ENCODE measurements at places on chromosomes 6 and 20. TPM values are rescaled to one million over a fixed set of nuclear protein-coding genes. Genes with fewer than 3 reads are reported as not detected.

Gene FBXO30
- 17.4 TPM for total RNA-seq

DNA sequence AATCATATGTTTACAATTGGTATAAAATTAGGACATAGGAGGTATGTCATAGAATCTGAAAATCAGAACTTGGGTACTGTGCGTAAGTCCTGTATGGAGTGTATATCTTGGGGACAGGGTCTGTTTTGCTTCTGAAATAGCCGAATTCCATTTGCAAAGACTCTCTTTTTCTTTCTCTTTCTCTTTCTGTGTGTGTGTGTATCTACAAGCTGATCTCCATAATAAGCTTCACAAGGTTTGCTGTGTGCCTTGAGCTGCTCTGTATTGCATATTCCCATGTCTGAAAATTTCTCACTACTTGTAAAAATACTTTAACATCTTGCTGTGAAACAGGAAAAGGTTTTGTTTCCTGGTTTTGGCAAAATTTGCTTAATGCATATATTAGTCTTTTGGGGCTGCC is 29.5 kb downstream of the STX11 start:
- DNase-seq = no peak

Gene EMILIN3
- 2.3 TPM for total RNA-seq

DNA sequence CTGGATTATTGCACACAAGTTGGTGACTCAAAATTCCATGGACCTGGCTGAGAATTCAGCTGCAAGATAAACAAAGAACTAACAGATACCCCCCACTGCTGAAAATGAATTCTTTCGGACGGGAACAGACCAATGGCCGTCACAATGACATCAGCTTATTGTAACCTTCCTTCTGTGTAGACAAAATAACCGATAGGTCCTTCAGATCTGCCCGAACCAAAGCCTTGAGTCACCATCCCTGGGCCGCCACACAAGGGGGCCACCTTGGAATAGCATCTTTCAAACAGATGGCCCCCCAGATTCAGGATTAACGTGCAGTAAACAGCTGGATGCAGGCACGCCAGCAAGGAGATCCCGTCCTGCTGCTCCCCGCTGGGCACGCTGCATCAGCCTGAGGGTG is 214.0 kb upstream of the EXOC2 start:
- DNase-seq = no peak

Gene GGT7
- total RNA-seq = 11.8 TPM

- DNase-seq = no peak
Observed at GRCh38 chr6:114537977-114538376, 195.2 kb upstream of the HS3ST5 start.

GRCh38 chr20:46132705-46133120 is 14.6 kb downstream of the CD40 start:
- DNase-seq = peak; percentile 92

Gene FABP7
- not detected for total RNA-seq

DNA sequence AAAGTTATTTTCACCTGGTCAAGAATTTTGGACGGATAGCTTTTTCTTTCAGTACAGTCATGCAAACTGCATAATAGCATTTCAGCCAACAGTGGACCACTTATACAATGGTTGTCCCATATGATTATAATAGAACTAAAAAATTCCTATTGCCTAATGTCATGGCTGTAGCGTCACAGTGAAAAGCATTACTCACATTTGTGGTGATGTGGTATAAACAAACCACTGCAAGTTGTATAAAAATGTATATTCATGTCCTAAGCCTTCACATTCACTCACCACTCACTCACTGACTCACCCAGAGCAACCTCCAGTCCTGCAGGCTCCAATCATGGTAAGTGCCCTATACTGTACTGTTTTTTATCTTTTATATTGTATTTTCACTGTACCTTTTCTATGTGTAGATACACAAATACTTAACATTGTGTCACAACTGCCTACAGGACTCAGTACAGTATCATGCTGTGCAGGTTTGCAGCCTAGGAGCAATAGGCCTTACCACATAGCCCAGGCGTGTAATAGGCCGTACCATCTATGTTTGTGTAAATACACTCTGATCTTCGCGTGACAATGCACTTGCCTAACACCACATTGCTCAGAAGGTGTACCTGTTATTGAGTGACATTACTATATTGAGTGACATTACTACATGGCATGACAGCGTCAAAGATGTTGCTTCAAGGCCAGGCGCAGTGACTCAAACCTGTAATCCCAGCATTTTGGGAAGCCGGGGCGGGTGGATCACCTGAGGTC is 17.9 kb downstream of the ABHD12 start:
- DNase-seq = no peak

DNA sequence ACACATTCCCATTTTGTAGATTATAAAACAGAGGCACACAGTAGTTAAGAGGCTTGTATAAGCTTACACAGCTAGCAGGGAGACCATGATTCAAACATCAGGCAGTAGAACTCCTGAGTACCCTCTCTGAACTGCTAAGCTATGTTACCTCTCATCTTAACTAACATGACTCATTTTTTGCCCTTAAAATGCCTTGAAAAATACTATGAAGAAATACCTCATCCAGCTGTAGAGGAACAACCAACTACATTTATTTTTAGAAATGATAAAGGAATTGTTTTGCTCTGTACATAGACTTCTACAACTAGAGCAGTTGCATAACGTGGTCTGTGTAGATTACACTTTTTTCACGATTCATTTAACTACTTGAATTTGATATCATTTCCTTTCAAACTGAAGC is 102.1 kb downstream of the FLRT3 start:
- no peak for DNase-seq

GRCh38 chr6:16319813-16320532 is 81.6 kb downstream of the GMPR start:
- peak; percentile 87 for DNase-seq

- DNase-seq = no peak
Observed at GRCh38 chr6:28633445-28634215, 107.9 kb downstream of the GPX5 start.

DNA sequence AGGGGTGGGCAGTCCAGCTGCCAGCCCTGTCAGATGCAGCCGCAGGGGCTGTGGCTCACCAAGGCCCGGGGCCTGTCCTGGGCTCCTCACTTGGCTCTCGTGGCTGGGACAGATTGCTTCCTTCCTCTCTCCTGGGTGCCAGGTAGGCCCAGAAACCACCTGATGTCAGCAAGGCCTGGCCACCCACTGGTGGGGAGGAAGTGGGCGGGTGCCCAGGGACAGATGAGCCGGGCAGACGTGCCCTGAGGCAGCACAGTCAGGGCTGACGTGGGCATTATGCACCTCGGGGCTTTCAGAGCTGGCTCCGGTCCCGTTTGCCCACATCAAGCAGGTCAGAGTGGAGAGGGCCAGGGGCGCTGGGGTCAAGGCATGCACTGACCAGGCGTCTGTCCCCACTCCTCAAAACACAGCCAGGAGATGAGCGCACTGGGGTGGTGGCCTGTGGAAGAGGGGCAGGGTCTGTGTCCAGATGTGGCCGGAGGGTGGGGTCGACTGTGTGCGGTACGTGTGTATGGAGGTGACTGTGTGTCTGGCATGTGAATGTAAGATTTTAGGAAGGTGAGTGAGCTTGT is 133.2 kb upstream of the PTPN1 start:
- no peak for DNase-seq

DNA sequence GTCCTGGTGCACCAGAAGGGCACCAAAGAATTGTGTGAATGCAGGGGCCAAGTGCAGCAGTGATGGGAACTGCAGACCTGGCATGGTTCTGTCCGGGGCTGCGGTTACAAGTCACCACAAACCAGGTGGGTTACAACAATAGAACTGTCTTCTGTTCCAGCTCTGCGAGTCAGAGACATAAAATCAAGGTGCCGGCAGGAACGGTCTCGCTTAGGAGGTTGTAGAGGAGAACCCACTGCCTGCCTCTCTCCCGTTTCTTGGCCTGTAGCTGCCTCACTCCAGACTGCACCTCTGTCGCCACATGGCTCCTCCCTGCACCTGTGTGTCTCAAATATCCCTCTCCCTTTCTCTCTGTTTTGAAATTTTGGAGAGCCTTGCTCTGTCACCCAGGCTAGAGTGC is 143.3 kb downstream of the TAF4 start:
- DNase-seq = peak; percentile 61
